ENCODE measurements at places on chromosomes 2 and 18.

DNA sequence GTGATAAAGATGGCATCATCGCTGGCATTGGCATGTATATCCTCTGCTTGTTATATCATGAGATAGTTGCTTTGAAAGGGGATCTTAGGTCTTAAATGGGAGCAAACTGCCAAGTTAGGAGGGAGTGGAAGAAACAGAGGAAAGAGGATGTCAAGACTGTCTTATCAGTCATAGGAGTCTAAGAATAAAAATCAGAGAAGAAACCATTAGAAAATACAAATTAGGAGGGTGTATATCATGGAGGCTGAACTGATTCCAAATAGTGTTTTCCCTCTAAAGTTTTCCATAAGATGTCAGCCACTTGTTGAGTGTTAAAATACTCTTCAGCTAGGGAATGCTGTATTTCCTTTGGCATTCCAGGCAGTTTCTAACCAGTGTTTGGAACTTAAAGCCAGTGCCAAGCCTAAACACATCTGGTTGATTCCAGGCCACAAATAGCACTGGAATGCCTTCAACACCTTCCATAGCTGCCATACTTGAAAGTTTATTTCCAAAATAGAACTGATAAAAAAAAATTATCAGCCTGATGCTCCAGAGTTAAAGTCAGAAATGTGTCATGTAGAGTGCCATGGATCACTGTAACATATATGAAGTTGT is 129.4 kb downstream of the ZEB2 start:
- no peak for DNase-seq

- DNase-seq = no peak
Observed at GRCh38 chr2:139374296-139374850, 594.2 kb upstream of the NXPH2 start.

DNA sequence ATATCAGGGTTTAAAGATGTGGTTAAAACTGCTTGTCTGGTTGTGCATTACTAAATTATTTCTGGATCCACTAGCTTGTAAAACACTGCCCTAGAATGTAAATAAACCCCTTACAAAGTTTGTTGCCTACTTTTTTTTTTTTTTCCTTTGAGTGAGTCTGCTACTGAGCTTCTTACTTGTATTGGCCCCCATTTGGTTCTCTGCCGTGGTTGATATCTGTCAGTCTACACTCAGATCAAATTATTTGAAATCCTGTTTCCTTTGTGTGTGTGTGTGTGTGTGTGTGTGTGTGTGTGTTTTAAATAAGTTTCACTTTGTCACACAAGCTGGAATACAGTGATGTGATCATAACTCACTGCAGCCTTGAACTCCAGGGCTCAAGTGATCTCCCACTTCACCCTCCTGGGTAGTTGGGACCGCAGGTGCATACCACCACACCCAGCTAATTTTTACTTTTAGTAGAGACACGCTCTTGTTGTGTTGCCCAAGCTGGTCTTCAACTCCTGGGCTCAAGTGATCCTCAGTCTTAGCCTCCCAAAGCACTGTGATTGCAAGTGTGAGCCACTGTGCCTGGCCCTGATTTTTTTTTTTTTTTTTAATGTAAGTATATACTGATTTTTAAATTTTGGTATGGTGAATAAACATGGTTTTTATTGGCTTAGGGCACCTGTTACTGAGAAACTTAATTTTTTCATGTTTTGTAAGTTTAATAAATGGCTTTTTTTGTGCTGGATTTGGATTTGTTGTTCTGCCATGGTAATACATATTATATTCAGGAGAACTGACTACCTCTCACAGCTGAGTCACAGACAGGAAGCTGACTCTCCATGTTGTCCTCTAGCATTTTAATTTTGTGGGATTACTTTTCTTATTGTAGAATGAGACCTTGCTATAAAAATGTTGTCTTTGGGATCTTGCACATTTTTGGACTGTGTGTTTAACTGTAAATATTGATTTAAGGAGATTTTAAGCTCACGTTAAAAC is 48.5 kb downstream of the MAP4K4 start:
- no peak for DNase-seq

GRCh38 chr2:26054598-26055348 is 20.9 kb downstream of the RAB10 start:
- no peak for DNase-seq

- DNase-seq = no peak
Observed at GRCh38 chr18:57791911-57792310, 11.2 kb downstream of the ATP8B1 start.

- no peak for DNase-seq
Observed at GRCh38 chr2:12617366-12617765, 99.4 kb upstream of the TRIB2 start.
